ENCODE measurements at places on chromosomes 1 and 21. TPM values are rescaled to one million over a fixed set of nuclear protein-coding genes. Genes with fewer than 3 reads are reported as not detected.

Gene TSTD1
- total RNA-seq, result 74.5 TPM

Gene ST6GALNAC3
- total RNA-seq, result 15.8 TPM

Gene TRIM33
- 36.2 TPM for total RNA-seq

Gene FNDC10
- 2.6 TPM for total RNA-seq

Gene GPR37L1
- 0.13 TPM for total RNA-seq

Gene OR2L3
- total RNA-seq, result not detected

Gene TEX38
- total RNA-seq, result 0.35 TPM

GRCh38 chr1:181630398-181630797, 147.1 kb downstream of the CACNA1E start:
- no peaks in the 10 kb centered on the region for H3K36me3 ChIP-seq
- H3K4me1 ChIP-seq, result no peaks in the 10 kb centered on the region
- no peaks in the 10 kb centered on the region for H3K27me3 ChIP-seq
- H3K27ac ChIP-seq, result no peak overlapping the region

DNA sequence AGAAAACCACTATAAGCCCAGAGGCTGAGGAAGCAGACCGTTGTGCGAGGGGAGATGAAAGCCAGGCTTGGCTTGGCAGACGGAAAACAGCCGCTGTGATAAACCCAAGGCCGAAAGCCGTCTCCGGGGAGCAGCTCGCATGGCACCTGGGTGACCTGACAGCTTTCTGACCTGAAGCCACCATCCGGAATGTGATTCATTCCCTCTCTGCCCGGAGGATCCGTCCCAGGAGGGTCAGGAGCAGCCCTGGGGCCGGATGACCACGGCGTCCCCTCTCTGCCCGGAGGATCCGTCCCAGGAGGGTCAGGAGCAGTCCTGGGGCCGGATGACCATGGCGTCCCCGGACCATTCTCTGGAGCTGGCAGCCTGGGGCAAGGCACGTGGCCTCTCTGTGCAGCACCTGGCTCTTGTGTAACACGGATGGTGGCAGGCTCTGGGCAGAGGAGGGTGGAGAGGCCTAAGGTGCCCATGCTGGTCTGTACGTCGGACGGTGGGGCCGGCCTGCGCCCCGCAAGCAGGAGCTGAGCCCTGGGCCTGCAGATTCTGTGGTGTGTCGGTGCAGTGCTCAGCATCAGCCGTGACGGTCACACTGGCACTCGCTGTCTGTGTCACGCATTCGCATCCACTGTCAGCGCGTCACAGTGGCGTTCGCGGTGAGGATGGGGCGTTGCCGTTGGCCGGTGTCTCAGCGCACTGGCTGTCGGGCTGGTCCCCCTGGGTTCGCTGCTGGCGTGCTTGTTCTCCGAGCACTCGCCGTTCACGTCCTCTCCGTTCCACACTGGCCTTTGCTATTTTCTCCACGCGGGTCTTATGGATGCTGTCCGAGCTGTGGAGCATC, 50.3 kb downstream of the SLX9 start:
- H3K4me3 ChIP-seq, result no peak overlapping the region
- no peak overlapping the region for H3K27ac ChIP-seq
- peak; percentile 69 for DNase-seq
- no peaks in the 10 kb centered on the region for H3K4me1 ChIP-seq

DNA sequence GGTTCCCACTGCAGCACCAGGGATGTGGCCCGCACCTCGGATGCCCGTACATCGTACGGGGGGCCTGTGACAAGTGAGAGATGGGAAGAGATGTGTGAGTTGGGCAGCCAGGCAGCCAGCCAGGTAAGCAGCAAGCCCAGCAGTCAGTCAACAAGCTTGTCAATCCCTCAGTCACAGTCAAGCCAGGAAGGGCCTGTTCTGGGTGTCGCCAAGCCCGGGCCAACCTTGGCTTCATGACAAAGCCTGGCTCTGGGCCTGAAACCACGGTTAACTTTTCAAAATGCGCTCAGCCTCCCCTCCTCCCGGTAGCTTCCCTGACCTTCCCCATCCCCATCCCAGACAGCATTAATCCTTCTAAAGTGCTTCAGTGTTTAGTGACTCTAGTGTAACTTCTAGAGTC, 31.8 kb downstream of the MYOM3 start:
- H3K36me3 ChIP-seq, result peaks cover 10% of the 10 kb centered on the region
- H3K4me3 ChIP-seq, result no peak overlapping the region
- no peak for DNase-seq
- H3K27ac ChIP-seq, result no peak overlapping the region
- no peaks in the 10 kb centered on the region for H3K27me3 ChIP-seq
- peaks cover under 1% of the 10 kb centered on the region for H3K4me1 ChIP-seq

DNA sequence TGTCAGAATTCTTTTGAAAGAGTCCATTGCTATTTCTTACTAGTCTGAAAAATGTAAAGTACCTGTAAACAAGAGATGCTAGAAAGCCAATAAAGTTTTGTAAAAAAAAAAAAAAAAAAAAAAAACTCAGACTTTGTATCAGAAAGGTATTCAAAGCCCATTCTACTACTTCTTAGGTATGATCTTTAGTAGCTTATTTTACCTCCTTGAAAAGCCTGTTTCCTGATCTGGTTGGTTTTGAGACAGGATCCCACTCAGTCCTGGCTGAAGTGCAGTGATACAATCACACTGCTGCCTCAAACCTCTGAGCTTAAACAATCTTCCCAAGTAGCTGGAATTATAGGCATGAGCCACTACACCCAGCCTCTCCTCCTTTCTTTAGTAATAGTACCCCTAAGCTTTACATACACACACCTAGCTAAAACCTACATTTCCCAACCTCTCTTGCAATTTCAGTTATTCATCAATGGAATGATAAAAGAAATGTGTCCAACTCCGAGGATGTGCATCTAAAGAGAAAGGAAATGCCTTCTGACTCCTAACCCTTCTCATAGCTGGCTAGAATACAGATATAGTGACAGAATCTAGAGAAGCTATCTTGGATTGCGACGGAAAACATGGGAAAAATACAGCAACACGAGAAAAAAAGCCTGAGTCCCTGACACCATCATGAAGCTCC, 30.6 kb downstream of the EPS15 start:
- DNase-seq, result peak; percentile 10
- H3K36me3 ChIP-seq, result no peaks in the 10 kb centered on the region
- no peaks in the 10 kb centered on the region for H3K27me3 ChIP-seq
- no peak overlapping the region for H3K4me3 ChIP-seq
- H3K4me1 ChIP-seq, result no peaks in the 10 kb centered on the region

- H3K27me3 ChIP-seq, result no peaks in the 10 kb centered on the region
- no peaks in the 10 kb centered on the region for H3K4me1 ChIP-seq
- DNase-seq, result no peak
- H3K36me3 ChIP-seq, result no peaks in the 10 kb centered on the region
- H3K27ac ChIP-seq, result no peak overlapping the region
- no peak overlapping the region for H3K4me3 ChIP-seq
These were observed 104.0 kb downstream of the GABPA start for GRCh38 chr21:25838809-25839208.

GRCh38 chr1:10856863-10857598, 60.6 kb upstream of the CASZ1 start:
- no peaks in the 10 kb centered on the region for H3K36me3 ChIP-seq
- H3K4me1 ChIP-seq, result no peaks in the 10 kb centered on the region
- no peak overlapping the region for H3K27ac ChIP-seq
- no peak overlapping the region for H3K4me3 ChIP-seq

- H3K4me1 ChIP-seq, result peaks cover 3% of the 10 kb centered on the region
- no peak overlapping the region for H3K4me3 ChIP-seq
- no peaks in the 10 kb centered on the region for H3K36me3 ChIP-seq
- H3K27ac ChIP-seq, result no peak overlapping the region
- no peaks in the 10 kb centered on the region for H3K27me3 ChIP-seq
These were observed 56.8 kb downstream of the GLIS1 start for GRCh38 chr1:53681977-53682685.

DNA sequence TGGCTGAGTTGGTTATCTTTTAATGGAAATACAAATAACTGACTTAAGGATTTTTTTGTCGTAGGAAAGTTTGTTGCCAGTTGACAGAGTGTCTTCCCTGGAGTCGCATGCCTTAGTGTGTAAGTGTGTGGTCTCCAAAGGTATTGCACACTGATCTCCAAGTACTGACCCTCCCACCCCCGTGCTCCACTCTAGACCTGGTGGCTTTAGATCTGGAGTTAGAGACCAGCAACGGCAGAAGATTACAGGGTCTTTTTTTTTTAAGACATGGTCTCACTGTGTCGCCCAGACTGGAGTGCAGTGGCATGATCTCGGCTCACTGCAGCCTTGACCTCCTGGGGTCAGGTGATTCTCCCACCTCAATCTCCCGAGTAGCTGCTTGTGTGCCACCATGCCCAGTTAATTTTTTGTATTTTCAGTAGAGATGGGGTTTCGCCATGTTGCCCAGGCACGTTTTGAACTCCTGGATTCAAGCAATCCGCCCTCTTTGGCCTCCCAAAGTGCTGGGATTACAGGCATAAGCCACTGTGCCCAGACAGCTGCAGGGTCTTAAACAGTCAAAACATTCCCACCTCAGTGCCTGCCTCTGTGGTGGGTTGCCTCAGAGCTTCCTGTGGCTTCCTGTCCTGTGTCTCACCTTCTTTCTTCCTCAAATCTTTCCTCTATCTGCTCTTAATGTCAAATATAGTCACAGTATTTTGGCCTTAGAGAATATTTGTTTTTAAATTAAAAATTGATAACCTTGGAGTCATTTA, 6.9 kb downstream of the TRAPPC10 start:
- no peaks in the 10 kb centered on the region for H3K36me3 ChIP-seq
- H3K4me3 ChIP-seq, result no peak overlapping the region
- no peaks in the 10 kb centered on the region for H3K27me3 ChIP-seq
- H3K4me1 ChIP-seq, result peaks cover 2% of the 10 kb centered on the region
- no peak overlapping the region for H3K27ac ChIP-seq

DNA sequence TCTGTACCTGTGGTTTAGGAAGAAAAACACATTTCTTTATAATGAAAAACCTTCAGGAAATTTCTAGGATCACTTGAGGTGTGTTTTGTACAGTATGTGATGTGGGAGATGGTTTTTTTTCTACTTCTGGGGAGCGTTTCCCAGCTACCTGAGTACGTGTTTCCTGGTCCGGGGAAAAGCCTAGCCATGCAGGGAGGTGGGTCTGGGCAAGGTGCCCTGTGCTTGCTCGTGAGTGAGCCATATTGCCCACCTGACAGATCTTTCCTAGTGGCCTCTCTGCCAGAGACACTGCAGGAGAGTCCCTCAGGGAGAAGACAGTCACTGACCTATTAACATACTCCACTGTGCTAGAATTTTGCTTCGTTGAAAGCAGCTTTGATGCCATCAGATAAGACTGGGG, 41.3 kb downstream of the TRPM2 start:
- H3K27ac ChIP-seq, result no peak overlapping the region
- DNase-seq, result no peak
- no peak overlapping the region for H3K4me3 ChIP-seq
- no peaks in the 10 kb centered on the region for H3K4me1 ChIP-seq
- no peaks in the 10 kb centered on the region for H3K36me3 ChIP-seq

GRCh38 chr1:245715291-245715701, 560.5 kb downstream of the KIF26B start:
- H3K27ac ChIP-seq, result no peak overlapping the region
- H3K27me3 ChIP-seq, result no peaks in the 10 kb centered on the region
- no peaks in the 10 kb centered on the region for H3K4me1 ChIP-seq
- no peak overlapping the region for H3K4me3 ChIP-seq

DNA sequence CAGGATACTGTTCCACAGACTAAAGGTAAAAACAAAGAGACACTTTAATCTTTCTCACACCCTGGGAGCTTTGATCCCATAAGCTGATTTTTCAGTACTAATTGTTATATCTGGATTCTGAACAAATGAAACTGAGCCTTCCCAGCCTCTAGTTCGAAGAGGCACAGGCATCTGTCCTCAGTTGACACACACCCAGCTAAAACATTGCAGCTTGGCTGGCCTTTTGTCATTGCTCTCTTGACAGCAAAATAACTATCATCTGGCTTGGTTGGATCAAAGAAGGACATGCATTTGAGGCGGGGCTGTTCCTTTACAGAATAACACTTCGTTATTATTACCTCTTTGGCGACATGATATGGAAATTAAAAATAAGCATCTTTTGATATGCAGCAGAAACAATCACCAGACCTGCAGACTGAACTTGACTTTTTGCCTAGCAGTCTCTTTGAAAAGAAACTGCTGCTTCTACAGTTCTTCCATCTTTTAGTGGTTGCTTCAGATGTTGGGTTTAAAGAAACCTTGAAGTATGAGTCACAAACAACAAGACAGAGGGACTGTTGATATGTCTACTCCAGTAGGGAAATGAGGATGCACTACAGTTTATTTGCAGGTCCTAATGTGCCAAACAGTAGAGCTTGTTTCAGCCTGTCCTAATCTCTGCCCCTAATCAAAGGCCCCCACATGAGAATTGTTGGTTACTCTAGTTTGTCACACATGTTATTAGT, 166.5 kb downstream of the TPR start:
- H3K4me3 ChIP-seq, result no peak overlapping the region
- H3K27ac ChIP-seq, result no peak overlapping the region
- no peaks in the 10 kb centered on the region for H3K36me3 ChIP-seq
- no peaks in the 10 kb centered on the region for H3K4me1 ChIP-seq
- H3K27me3 ChIP-seq, result no peaks in the 10 kb centered on the region

- H3K4me3 ChIP-seq, result no peak overlapping the region
- no peak for DNase-seq
- H3K36me3 ChIP-seq, result peaks cover 3% of the 10 kb centered on the region
- H3K27me3 ChIP-seq, result no peaks in the 10 kb centered on the region
- no peak overlapping the region for H3K27ac ChIP-seq
These were observed 12.5 kb downstream of the BPNT1 start for GRCh38 chr1:220076861-220077762.

DNA sequence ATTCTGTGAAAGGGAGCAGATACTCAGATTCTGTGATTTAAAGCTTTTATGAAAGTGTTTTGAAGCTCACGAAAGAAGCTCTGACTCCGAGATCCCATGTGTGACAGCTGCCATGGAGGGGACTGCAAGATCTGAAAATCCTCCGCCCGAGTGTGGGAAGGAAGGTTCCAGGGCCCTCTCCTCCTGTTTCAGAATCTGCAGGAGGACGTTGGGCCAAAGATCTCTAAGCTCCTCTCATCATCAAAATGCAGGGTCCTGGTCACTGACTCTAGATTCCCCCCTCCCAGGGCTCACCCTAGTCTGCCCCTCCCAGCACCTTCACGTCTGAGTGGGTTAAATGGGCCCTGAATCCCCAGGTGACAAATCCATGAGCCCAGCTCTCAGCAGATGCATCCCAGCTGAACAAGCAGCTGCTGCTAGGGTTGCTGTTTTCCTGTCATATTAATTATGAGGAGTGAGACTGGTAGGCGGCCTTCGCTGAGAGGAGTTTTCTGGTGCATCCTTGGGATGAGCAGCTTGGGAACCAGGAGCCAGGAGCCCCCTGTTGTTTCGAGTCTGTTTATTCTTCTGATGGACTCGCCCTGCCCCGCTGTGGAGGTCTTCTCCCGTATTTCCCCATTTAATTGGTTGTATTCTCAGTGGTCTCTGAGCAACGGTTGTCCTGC, 402.0 kb downstream of the MATN1 start:
- H3K4me1 ChIP-seq, result no peaks in the 10 kb centered on the region
- H3K27ac ChIP-seq, result no peak overlapping the region
- no peaks in the 10 kb centered on the region for H3K36me3 ChIP-seq
- H3K27me3 ChIP-seq, result no peaks in the 10 kb centered on the region
- H3K4me3 ChIP-seq, result no peak overlapping the region

DNA sequence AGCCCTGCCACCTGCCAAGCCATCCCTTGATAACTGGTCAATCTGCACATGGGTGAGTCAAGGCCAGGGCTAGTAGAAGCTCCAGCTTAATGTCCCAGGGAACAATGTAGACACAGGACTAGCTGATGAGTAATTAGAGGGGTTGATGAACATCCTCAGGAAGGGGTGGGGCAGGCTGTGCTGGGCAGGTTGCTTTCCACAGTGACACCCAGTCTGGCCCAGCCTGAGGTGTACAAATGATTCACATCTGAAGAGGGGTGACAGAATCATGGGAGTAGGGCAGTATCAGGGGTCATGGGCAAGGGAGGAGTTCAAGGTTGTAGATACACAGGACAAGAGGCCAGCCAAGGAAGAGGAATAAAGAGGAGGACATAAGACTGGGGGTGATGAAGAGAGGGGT, 4.3 kb downstream of the LPAR3 start:
- no peaks in the 10 kb centered on the region for H3K4me1 ChIP-seq
- no peaks in the 10 kb centered on the region for H3K36me3 ChIP-seq
- no peak overlapping the region for H3K4me3 ChIP-seq
- peaks cover 5% of the 10 kb centered on the region for H3K27me3 ChIP-seq
- DNase-seq, result no peak

Data from kidney (tissue), 22 donors.